ENCODE measurements at places on chromosomes 16 and 17.

- no peak for DNase-seq
These were observed 292.0 kb upstream of the TNRC6C start for GRCh38 chr17:77666462-77666861.

GRCh38 chr16:15518381-15519351 is 84.3 kb downstream of the BMERB1 start:
- DNase-seq, result no peak

DNA sequence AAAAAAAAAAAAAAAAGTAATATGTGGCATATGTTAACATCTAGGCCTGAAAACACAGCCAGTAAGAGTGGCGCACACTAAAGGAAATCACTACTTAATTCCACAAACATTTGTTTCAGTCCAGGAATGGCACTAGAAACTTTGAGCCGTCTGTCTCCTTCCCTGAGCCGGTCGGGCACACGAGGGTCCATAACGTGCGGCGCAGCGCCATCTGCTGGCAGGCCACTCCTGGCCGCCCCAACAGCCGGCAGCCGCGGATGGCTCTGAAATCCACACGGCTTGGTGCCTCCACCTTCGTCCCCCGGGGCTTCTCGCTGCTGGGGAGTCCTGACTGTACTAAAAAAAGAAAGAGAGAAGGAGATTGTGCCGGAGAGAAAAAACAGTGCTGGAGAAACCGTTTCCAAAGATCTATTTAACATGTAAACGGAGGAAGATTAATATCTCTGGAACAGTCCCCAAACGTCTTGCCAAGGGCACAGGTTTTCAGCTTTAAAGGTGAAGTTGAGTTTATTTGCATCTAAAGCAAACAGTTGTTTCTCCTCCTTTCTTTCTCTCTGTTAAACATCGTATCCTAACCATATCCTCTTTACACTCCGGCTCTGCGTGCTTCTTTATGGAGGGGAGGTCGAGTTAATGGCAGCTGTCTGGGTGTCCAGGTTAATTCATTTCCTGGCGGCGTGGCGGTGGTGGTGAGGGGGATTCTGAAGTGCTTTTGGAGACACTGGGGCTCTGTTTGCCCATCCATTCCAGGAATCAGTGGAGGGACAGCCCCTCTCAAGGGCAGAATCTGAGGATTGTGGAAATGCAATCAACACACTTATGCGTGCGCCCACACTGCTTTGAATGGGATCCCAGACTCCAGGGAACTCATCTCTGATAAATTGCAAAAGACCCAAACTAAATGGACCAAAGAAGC is 611.3 kb upstream of the SALL1 start:
- no peak for DNase-seq

DNA sequence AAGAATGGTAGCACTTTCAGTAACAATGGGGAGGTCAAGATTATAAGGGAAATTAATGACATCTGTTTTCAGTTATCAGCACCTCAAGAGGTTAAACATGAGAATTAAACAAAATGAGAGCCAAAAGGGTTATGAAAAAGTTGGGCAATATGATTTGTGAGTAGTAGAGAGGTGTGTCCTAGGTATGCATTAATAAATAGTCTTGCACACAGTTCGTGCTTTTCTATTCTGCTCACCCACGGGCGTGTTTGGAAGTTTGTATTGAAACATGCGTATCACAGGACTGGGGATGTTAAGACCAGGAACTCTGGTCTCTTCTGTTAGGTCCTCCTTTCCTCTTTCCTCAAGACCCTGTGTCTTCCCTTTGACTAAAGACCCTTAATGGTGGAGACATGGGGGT is 6.0 kb downstream of the BPTF start:
- DNase-seq, result no peak

GRCh38 chr16:60414613-60415012 is 1621.6 kb downstream of the CDH8 start:
- no peak for DNase-seq

- DNase-seq, result no peak
These were observed 215.6 kb downstream of the MSI2 start for GRCh38 chr17:57471868-57472368.
